Body of pancreas (tissue), 4 donors: ENCODE measurements at places on chromosomes 4 and X. TPM values are rescaled to one million over a fixed set of nuclear protein-coding genes. Genes with fewer than 3 reads are reported as not detected.

DNA sequence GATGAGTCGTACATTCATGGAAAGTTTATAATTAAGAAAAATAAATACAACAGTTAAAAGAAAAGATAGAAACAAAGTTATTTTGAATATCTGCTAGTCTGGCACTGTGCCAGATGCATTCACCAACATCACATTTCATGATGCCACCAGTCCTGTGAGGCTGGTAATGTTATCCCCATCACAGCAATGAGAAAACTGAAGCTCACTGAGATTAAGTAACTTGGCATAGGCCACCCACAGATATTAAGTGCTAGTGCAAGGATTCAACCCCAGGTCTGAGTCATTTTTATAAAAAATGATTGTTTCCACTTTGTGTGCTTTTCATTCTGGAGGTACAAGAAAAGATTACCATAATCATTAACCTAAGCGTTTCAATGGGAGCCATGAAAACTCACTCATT lies 65.0 kb upstream of the IL15 start:
- H3K27me3 ChIP-seq, result no peaks in the 10 kb centered on the region
- H3K27ac ChIP-seq, result no peak overlapping the region
- no peak overlapping the region for H3K4me3 ChIP-seq
- no peak for DNase-seq
- H3K4me1 ChIP-seq, result peaks cover 7% of the 10 kb centered on the region

DNA sequence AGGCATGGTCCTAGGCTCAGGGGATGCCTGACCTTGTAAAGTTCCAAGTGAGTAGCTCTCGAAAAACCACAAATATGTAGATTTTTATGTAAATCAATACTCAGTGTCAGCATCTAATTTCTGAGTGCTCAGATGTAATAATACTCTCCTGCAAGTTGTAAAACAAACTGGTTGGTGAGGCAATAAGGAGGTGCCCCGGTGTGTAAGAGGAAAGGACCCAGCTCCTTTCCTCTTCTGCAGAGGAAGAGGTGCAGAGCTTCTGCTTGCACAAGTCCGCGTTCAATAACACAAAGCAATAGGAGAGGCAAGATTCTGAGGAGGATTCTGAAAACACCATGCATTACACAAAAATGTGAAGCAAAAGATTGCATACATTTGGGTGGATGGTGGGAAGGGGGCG lies 43.6 kb upstream of the ENPP6 start:
- H3K36me3 ChIP-seq, result no peaks in the 10 kb centered on the region
- no peaks in the 10 kb centered on the region for H3K27me3 ChIP-seq
- no peaks in the 10 kb centered on the region for H3K4me1 ChIP-seq
- H3K27ac ChIP-seq, result no peak overlapping the region
- H3K4me3 ChIP-seq, result no peak overlapping the region

DNA sequence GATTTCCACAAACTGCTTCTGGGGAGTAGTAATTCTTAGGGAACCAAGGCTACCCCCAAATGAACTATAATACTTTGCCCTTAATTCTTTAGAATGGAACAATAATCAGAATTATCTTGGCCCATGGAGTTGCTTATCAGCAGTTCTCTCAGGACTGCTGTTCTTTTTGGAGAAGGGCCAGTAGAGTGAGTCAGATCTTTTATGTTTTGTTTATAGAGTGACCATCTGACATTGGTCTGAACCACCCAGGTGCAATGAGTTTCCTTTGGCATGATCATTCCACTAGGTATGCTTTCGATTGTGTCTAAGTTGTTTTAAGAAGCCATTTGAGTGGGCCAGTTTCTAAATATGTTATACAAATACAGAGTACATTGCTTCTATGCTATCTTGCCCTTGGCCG lies 31.8 kb downstream of the PRRG1 start:
- no peaks in the 10 kb centered on the region for H3K36me3 ChIP-seq
- no peaks in the 10 kb centered on the region for H3K27me3 ChIP-seq
- no peak overlapping the region for H3K4me3 ChIP-seq

DNA sequence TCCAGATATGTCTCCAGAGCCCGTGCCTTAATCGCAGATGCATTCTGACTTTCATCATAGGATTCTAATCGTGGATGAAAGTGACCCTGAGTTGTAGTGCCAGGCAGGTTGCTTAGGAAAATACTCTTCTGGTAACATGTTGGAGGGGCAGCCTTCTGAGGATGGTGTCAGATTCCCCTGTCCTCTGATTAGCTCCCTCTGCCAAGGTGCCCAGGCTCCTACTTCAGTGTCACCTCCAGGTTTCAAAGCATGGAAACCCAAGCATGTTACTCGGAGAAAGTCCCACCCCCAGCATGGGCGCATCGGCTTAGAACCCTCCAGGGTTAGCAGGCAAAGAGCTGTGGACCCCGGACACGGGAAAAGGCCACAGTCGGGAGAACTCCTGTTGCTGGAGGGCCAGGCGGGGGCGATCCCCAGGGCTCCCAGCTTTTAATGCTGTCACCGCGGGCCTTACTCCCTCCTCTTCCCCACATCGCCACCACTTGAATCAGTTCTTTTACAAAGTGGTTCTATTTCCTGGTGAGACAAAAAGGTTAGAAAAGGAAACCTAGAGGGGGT lies 44.5 kb downstream of the TRIM2 start:
- H3K4me3 ChIP-seq, result peak overlapping the region; percentile 30
- H3K27me3 ChIP-seq, result no peaks in the 10 kb centered on the region
- peak; percentile 27 for DNase-seq

- H3K4me3 ChIP-seq, result no peak within 1 kb of the TSS
- no peak for DNase-seq
- no peaks in the 10 kb centered on the region for H3K36me3 ChIP-seq
- no peaks in the 10 kb centered on the region for H3K27me3 ChIP-seq
- H3K27ac ChIP-seq, result no peak within 1 kb of the TSS
- H3K4me1 ChIP-seq, result no peaks in the 10 kb centered on the region
These were observed at the start of gene ACE2 for GRCh38 chrX:15600745-15601144. ACE2 (minus strand) TSS chrX:15600960; CDS start chrX:15600911, 49 bp downstream.

DNA sequence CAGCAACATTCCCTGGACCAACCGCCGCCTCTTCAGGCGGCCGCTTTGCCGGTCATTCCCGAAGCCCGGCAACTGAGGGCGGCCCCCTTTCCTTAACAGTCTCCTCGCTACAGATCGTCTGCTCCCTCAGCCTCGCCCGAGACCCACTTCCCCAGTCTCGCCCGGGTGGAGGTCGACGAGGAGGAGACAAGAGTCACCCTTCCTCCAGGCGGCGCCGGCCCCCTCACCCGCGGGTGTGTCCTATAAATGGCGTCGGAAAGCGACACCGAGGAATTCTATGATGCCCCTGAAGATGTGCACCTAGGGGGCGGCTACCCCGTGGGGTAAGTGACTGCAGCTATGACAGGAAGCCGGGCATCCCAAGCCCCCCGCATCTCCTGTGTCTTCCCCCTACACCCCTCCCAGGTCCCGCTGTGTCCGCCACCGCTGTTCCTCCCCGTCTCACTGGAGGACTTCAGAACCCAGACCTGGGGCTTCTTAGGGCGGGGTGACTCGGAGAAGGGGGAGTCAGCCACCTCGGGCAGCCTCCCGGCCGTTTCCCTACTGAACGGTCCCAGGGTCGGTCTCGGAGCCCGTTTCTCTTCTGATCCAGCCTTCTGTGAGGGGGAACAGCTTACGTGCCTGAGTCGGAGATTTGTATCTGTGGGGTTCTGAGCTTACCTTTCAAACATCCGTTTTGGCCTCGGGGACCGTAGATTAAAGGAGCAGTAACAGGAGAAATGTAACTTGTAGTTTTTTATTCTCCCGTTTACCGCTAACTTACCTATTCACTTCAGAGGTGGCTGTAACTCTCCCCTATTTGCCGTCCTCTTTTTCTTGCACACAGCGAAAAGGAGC lies 570 bp downstream of the WDR44 start:
- no peaks in the 10 kb centered on the region for H3K27me3 ChIP-seq
- H3K4me3 ChIP-seq, result peak overlapping the region; percentile 54

DGAT2L6 gene
- total RNA-seq, result not detected

DNA sequence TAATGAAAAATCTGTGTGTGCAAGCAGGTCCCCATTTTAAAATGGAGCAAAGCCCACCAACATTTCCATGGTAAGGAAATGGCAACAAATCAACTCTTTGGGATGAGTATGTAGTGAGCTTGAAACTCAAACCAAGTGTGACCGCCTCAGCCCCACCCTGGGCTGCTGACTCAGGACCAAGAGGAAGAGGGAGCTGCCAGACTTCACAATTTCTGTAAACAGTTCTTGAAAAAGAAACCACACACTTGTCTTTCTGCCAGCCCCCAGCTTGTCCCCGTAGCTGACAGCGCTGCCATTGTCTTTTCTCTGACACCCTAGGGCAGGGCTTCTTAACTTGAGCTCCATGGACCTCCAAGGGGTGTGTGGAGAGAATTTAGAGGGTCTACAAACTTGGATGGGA lies 10.3 kb downstream of the RTL5 start:
- H3K36me3 ChIP-seq, result no peaks in the 10 kb centered on the region
- H3K27ac ChIP-seq, result no peak overlapping the region
- H3K4me3 ChIP-seq, result no peak overlapping the region
- DNase-seq, result peak; percentile 50

REPS2 gene
- 19.7 TPM for total RNA-seq

FREM3 gene
- total RNA-seq, result not detected

DNA sequence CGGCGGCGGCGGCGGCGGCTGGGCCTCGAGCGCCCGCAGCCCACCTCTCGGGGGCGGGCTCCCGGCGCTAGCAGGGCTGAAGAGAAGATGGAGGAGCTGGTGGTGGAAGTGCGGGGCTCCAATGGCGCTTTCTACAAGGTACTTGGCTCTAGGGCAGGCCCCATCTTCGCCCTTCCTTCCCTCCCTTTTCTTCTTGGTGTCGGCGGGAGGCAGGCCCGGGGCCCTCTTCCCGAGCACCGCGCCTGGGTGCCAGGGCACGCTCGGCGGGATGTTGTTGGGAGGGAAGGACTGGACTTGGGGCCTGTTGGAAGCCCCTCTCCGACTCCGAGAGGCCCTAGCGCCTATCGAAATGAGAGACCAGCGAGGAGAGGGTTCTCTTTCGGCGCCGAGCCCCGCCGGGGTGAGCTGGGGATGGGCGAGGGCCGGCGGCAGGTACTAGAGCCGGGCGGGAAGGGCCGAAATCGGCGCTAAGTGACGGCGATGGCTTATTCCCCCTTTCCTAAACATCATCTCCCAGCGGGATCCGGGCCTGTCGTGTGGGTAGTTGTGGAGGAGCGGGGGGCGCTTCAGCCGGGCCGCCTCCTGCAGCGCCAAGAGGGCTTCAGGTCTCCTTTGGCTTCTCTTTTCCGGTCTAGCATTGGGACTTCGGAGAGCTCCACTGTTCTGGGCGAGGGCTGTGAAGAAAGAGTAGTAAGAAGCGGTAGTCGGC lies 528 bp downstream of the FMR1 start:
- peak; percentile 23 for DNase-seq
- no peaks in the 10 kb centered on the region for H3K36me3 ChIP-seq
- H3K4me1 ChIP-seq, result no peaks in the 10 kb centered on the region
- peak overlapping the region; percentile 21 for H3K4me3 ChIP-seq
- H3K27me3 ChIP-seq, result no peaks in the 10 kb centered on the region
- peak overlapping the region; percentile 85 for H3K27ac ChIP-seq

GPR50 gene
- total RNA-seq, result not detected

- H3K4me3 ChIP-seq, result no peak overlapping the region
- H3K4me1 ChIP-seq, result peaks cover 17% of the 10 kb centered on the region
- no peak for DNase-seq
- no peak overlapping the region for H3K27ac ChIP-seq
- no peaks in the 10 kb centered on the region for H3K36me3 ChIP-seq
- H3K27me3 ChIP-seq, result no peaks in the 10 kb centered on the region
These were observed 213.9 kb downstream of the DHX15 start for GRCh38 chr4:24370421-24370820.

VCX3A gene
- not detected for total RNA-seq

- no peak overlapping the region for H3K27ac ChIP-seq
- H3K4me1 ChIP-seq, result peaks cover 22% of the 10 kb centered on the region
- no peaks in the 10 kb centered on the region for H3K36me3 ChIP-seq
- no peak overlapping the region for H3K4me3 ChIP-seq
- H3K27me3 ChIP-seq, result no peaks in the 10 kb centered on the region
- peak; percentile 84 for DNase-seq
These were observed 127.9 kb downstream of the KLHL8 start for GRCh38 chr4:87092389-87093141.

DNA sequence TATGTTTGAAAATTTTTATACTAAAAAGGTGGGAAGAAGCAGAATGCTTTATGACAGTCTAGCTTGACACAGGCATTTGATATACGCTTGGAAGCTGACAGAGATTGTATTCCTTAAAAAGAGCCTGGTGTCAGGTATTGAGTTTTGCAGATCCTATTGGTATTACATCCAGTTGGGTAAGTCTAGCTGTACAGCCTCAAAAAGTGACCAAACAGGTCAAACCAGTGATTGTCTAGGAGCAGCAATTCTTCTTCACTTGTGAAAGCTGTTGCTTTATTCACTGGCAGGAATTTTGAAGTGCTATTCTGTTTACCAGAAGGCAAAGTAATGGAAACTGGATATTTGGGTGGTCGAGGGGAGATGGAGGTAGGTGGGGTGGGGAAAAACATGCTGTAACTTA lies 77.5 kb downstream of the UCHL1 start:
- no peak overlapping the region for H3K27ac ChIP-seq
- DNase-seq, result no peak
- peaks cover 9% of the 10 kb centered on the region for H3K4me1 ChIP-seq
- H3K4me3 ChIP-seq, result no peak overlapping the region
- H3K27me3 ChIP-seq, result no peaks in the 10 kb centered on the region
- no peaks in the 10 kb centered on the region for H3K36me3 ChIP-seq

C1QTNF7 gene
- total RNA-seq, result 13.8 TPM

DNA sequence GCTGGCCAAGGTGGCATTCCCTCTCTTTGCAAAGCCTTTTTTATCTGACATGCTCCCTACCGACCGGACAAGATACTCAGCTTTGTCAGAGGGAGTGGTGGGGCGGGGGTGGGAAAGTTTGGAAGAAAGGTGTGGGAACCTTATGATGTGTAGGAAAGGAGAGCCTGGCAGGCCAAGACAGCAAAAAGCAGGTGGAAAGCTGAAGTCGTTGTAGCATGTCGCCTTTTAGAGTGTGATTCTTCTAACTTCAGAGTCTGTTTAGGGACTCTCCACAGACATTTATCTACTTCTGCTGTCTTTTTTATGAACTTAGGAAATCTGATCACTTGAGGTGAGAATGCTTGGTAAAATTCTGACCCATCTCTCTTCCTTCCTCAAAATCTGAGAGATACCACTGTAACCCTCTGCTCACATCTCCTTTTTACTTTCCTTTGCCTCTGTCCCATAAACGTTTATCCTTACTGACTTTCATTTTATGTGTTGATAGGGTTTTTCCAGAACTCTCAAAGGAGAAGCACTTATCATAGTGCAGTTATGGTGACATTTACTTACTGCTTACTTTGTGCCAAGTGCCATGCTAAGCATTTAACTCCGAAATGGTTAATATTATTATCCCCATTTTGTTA lies 8.2 kb upstream of the RUFY3 start:
- H3K4me1 ChIP-seq, result peaks cover 41% of the 10 kb centered on the region
- H3K27me3 ChIP-seq, result no peaks in the 10 kb centered on the region
- H3K4me3 ChIP-seq, result no peak overlapping the region

XK gene
- 9.6 TPM for total RNA-seq

DNA sequence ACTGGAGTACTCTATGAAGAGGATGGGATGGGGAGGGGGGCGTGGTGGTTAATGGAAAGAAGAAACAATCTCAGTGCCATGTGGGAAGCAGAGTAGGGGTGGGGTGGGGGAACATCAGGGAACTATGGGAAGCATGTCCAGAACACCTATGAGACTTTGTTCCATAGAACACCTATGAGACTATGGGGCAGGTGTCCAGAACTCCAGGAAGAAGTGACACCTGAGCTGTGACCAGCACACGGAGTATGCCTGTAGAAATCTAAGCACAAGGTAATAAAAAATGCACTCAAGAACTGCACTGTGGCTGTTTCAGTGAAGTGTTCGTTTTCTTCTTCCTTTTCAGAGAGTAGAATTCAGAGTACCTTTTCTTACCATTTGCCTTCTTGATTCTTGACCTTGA lies 704.8 kb upstream of the TENM3 start:
- no peaks in the 10 kb centered on the region for H3K27me3 ChIP-seq
- H3K36me3 ChIP-seq, result no peaks in the 10 kb centered on the region
- peaks cover 10% of the 10 kb centered on the region for H3K4me1 ChIP-seq
- DNase-seq, result no peak
